ENCODE measurements at places on chromosomes 16 and 17. TPM values are rescaled to one million over a fixed set of nuclear protein-coding genes. Genes with fewer than 3 reads are reported as not detected.
A peak's percentile ranks its signal among the peaks of the same experiment; 100 is the strongest.

The FLYWCH1 gene
- 149 TPM for total RNA-seq

The TMED6 gene
- 4.1 TPM for total RNA-seq

The UTS2R gene
- total RNA-seq, result not detected

The CHST4 gene
- not detected for total RNA-seq

The PPY gene
- not detected for total RNA-seq

The GPR142 gene
- total RNA-seq, result not detected

The TP53TG3F gene
- not detected for total RNA-seq

DNA sequence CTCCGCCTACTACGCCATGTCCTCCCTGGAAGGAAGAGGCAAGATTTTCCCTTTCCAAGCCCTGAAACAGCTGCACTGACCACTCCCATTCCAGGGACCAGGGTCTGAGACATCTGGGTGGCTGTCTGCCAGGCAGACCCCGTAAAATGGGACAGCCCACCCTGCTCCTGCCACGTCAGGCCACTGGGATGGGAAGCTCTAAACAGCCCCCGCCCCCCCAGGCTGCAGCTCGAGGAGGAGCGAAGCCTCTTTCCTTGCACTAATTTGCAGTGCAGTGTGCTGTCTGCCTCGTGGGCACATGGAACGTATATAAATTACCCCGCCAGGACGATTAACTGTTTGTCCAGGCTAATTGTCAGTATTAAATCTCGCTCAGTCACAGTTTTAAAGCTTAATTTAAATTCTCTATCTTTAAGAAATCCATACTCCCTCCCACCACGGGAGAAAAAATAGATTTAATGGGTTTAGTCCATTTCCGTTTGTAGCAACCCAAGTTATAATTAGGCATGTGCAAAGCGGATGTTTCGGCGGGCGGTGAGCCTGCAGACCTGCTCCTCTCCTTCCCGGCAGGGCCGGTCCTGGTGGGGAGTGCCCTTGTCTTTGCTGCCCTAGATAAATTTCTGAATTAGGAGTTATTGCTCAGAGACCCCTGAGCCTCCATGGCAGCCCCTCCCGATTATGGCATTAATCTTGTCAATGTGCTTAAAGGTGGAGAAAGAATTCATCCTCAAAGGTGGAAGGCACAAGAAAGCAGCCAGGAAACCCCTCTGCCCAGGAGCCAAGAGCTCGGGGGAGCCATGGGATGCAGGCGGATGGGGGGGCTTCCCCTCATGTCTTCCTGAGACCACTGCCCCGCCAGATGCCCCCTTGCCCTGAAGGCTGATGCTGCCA lies 268.0 kb upstream of the TNRC6C start:
- DNase-seq, result no peak

DNA sequence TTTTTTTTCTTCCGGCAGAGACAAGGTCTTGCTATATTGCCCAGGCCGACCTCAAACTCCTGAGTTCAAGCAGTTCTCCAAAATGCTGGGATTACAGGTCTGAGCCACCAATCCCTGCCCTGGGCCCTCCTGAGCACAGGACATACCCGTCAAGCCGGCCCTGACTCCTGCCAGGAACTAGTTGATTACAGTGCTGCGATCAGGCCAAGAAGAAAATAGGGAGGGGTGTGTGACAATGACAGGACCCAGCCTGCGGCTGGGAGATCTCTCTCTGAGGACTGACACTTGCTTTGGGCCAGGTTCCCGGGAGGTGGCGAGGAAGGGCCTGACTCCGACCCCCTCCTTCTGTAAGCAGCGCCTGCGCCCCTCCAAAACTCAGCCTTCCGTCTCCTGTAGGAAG lies 276.6 kb downstream of the MRTFB start:
- DNase-seq, result no peak

GRCh38 chr17:62775876-62776275 lies 32.2 kb downstream of the MARCHF10 start:
- no peak for DNase-seq

- DNase-seq, result peak; percentile 8
Observed at GRCh38 chr16:88315543-88316105, 67.1 kb upstream of the ZNF469 start.

DNA sequence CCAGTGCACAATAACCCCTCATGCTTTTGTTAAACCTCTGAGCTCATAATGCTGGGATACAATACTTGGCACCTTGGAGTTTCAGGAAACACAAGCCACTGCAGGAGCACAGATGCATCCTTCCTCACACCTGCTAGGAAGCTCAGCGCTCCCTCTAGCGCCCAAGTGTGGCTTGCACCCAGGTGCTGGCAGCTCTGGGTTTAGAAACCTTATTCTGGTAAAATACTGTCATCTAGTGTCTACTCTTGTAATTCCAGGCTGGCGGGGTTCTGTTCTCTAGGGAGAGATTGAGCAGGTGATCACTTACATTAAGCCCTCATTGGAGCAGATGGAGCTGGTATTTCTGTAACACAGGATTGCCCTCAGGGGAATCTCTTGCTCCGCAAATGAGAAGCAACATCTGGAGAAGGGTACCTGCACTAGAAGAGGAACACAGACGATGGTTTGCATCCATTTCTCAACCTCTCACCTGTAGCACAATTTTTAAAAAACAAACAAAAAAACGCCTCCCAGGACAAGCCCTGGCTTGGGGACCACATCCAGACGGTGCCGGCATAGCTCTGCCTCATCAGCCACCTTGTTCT lies 1.5 kb downstream of the CCL1 start:
- DNase-seq, result peak; percentile 82

- no peak for DNase-seq
Observed at GRCh38 chr17:6496640-6497441, 52.6 kb downstream of the PIMREG start.

- peak; percentile 92 for DNase-seq
Observed at GRCh38 chr17:44123356-44124117, at the start of gene HDAC5. TSS of gene HDAC5 (minus strand) at chr17:44123641. CDS start at chr17:44117515, 6,126 bp downstream.

DNA sequence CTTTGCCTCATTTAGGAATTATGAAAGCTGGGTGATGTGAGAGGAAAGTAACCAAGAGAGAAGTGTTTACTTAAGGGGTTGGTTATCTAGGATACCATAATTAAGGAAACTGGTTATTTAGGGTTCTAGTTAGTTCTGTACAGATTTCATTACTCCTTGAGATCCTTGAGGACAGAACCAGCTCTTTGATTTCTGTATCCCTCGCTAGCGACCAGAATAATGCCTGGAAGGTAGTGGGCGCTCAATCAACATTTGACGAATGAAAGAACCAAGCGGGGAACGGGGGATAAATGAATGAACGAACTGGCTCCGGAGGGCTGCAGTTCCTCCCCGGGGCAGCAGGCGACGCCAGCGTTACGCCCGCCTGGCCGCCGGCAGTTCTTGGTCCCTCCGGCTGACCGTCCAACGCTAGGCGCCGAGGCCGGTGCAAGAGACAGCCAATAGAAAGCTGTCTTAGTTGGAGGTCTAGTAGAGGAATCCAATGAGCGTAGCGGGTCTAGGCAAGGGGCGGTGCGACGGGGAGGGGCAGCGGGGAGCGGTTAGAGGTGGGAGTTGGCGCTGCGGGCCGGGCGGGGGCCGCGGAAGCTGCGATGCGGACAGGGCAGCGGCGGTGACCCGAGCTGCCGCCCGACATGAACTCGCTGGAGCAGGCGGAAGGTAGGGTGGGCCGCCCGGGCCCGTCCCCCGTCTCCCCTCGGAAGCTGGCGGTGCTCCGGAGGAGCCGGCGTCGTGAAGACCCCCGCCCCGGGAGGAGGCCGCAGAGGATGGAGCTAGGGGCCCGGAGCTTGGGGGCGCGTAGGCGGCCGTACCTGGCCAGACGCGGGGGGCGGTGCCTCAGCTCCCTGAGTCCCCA lies at the start of gene CNEP1R1:
CNEP1R1 (plus strand) TSS at position 542 of the 853 bp plus-strand sequence; CDS start at position 633, 91 bp downstream.
- DNase-seq, result peak; percentile 92

DNA sequence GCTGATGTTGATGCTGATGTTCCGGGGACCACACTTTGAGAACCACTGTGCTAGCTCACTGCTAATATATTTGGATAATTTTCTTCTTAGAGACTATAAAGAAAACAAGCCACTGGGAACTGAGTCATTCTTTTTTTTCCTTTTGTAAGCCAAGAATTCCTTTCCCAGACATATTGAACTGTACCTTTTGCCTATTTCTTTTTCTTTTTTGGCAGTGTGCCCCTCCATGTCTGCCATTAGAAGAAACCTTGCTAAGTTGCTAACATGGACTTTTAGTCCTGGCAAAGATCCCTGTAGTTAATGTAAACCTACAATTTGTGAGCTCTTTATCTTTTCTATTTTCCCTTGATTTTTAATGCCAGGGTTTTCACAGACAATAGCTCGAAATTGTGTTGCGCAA lies 17.3 kb upstream of the ERCC4 start:
- no peak for DNase-seq

GRCh38 chr17:57522042-57523005 lies 222.8 kb downstream of the CCDC182 start:
- no peak for DNase-seq

DNA sequence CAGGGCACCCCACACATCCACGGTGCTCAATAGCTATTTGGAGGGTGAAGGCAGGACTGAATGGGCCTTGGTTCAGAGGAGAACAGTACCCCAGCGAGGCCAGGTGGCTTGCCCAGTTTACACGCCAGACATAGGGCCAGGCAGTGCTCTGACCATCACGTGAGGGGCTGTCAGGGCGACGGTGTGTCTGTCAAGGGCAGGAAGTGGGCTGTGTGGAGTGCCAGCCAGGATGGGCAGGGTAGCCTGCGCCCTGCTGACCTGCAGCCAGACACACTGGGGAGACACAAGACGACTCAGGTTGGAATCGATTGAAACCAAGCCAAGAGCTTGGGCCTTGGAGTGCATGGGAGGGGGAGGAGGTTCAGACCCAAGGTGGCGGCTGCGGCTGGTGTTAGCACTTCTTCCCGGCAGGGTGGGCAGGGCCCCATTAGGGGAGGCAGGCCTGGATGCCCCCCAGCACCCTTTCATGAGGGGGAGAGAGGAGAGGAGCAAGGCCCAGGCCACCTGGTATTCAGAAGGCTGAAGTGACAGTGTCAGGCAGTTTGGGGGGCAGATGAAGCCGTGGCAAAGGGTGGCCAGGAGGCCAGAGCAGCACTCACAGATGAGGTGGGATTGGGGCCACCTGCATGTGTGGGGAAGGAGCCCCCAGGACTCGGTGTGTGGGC lies 68.2 kb downstream of the SREBF1 start:
- DNase-seq, result no peak

GRCh38 chr17:15398736-15399331 lies 57.4 kb upstream of the TEKT3 start:
- DNase-seq, result no peak

DNA sequence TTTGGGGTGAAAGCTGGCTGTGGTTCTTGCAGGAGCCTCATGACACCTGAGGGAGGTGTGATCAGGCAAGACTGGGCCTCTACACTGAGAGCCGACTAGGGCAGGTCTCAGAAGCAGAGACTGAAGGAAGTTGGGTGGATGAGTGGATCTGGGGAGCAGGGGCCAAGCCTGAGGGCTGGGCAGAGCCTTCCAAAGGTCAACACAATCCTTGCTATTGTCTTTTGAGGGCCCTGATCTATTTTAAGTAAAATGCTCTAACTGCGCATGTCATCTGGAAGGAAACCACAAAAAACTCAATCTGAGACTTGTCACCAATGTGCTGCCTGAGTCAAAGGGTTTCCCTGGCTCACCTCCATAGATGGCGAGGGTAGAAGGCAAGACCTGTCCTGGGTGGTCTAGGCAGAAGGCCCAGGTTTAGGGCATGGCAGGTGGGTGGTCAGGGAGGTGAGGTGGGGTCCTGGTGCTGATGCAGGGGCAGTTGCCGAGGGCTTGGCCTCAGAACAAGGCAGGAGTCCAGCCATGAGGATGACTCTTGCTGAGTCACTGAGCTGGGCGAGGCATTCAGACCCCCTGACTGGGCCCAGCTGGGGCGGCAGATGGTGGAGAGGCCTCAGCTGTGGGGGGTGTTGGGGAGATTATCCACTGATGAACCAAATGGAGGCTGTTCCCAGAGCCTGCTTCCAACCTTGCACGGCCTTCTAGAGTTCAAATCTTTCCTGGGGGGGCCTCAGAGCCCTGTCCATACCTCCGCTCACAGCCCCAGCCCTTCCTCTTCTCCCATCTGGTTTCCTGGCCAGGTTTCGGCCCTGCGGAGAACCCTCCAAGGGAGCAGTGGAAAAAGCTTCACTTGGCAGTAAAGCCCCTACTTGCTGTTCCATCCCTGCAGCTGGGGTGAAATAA lies 5.1 kb downstream of the MVP start:
- DNase-seq, result peak; percentile 70

GRCh38 chr17:73211745-73212144 lies 18.9 kb downstream of the COG1 start:
- DNase-seq, result no peak

DNA sequence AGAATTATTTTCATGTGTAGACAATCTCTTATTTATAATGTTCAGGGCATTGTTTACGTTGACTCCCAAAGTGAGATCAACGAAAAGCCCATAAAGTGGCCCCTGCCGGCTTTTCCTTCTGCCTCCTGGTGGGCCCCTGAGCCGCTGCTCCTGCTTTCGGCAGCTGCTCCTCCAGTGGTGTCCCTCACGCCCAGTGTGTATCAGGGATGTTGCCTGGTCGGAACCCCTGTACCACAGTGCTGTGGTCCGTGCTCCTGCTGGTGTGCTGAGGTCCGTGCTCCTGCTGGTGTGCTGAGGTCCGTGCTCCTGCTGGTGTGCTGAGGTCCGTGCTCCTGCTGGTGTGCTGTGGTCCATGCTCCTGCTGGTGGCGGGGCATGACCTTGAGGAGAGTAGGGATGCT lies 107.6 kb downstream of the BANP start:
- no peak for DNase-seq

GRCh38 chr17:78379131-78379491 lies 662 bp downstream of the PGS1 start:
- no peak for DNase-seq

DNA sequence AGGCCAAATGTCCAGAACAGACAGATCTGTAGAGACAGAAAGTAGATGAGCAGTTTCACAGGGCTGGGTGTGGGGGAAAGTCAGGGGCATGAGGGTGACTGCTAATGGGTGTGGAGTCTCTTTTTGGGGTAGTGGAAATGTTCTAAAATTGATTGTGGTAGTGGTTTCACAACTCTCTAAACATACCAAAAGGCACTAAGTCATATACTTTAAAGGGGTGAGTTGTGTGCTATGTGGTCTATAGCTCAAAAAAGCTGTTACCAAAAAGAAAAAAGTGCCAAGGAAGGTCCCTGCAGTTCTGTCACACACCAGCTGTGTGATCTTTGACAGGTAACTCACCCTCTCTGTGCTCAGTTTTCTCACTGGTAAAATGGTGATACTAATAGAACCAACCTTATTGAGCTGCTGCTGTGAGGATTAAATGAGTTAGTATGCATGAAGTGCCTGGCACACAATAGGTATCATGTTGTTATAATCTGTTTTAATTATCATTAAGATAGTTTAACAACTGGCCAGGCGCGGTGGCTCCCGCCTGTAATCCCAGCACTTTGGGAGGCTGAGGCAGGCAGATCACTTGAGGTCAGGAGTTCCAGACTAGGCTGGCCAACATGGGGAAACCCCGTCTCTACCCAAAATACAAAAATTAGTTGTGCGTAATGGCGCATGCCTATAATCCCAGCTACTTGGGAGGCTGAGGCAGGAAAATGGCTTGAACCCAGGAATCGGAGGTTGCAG lies 10.3 kb downstream of the ITGAX start:
- no peak for DNase-seq

DNA sequence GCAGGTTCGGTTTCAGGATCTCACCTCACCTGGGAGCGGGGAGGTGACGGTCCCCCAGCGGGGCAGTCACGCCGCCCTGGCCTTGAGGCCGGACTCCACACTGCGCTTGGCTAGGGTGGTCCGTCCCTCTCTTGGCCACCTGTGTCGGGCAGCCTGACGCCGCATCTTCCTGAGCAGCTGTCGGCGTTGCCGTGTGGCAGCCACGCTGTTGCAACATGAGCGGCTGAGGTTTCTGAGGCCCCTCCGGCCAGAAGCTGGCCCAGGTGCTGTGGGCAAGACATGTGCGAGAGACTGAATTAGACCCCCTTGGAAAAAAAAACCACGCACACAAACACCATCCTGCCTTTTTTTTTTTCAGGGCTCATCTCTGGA lies 49.2 kb downstream of the IRF8 start:
- no peak for DNase-seq

Measured in Caki2 (cell line).